Breast epithelium (tissue), 4 donors: ENCODE measurements at places on chromosomes 1 and 21. TPM values are rescaled to one million over a fixed set of nuclear protein-coding genes. Genes with fewer than 3 reads are reported as not detected.

DNA sequence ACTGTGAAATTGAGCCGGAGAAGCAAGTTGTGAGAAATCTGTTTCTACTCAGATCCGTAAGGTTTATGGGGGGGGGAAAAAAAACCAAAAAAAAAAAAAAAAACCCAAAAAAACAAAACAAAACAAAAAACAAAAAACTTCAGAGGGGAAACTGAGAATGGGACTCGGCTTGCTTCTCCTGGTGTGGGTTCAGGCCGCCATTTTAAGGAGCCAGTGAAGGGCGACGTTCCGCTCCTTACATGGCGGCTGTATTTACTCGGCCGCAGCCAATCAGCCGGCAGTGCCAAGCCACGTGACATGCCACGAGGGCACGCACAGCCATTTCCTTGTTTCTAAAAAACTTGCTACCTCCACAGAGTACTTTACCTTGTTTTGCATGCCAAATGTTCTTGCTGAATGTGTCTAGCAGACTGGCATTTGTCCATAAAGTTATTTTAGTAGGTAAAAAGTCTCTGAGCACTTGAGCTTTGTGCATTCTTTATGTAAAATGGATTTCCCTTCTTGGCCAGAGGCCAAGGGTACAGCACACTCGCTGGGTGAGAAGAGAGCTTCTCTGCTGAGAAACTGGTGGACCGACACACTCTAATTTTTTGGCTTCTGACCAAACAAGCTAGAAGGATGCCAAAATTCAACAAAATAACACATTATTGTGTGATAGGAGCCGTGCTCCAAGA lies 101.8 kb downstream of the NFIA start:
- no peaks in the 10 kb centered on the region for H3K27me3 ChIP-seq
- H3K4me3 ChIP-seq: peak overlapping the region; percentile 60
- no peaks in the 10 kb centered on the region for H3K36me3 ChIP-seq
- peak; percentile 96 for DNase-seq
- H3K27ac ChIP-seq: peak overlapping the region; percentile 84
- H3K4me1 ChIP-seq: peaks cover 15% of the 10 kb centered on the region

- H3K4me3 ChIP-seq: no peak overlapping the region
- peaks cover 2% of the 10 kb centered on the region for H3K27me3 ChIP-seq
- no peak overlapping the region for H3K27ac ChIP-seq
- H3K36me3 ChIP-seq: no peaks in the 10 kb centered on the region
- H3K4me1 ChIP-seq: no peaks in the 10 kb centered on the region
- no peak for DNase-seq
Observed at GRCh38 chr1:38746941-38747600, 112.5 kb downstream of the RRAGC start.

DNA sequence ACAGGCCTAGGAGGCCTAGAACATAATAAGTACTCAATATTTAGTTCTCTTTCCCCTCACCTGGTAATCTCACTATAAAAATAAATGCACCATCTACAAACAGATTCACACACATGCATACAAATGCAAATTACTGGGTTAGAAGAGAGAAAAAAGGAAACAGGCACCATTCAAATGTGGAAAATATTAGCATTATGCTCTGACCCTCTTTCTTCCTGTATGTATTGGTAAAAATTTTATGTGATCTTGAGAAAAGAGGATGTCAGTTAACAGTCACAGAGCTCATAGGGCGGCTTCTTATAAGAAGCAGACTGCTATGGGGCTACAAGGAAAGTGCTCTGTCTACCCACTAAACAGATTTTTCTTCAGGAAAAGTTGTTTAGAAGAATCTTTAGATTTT lies 565.4 kb downstream of the LMO4 start:
- no peaks in the 10 kb centered on the region for H3K4me1 ChIP-seq
- no peak overlapping the region for H3K4me3 ChIP-seq
- H3K36me3 ChIP-seq: no peaks in the 10 kb centered on the region
- H3K27ac ChIP-seq: no peak overlapping the region
- no peaks in the 10 kb centered on the region for H3K27me3 ChIP-seq

- no peak for DNase-seq
- H3K4me3 ChIP-seq: no peak overlapping the region
- H3K27ac ChIP-seq: peak overlapping the region; percentile 52
- no peaks in the 10 kb centered on the region for H3K36me3 ChIP-seq
Observed at GRCh38 chr1:201028461-201028889, 5.0 kb upstream of the KIF21B start.

DNA sequence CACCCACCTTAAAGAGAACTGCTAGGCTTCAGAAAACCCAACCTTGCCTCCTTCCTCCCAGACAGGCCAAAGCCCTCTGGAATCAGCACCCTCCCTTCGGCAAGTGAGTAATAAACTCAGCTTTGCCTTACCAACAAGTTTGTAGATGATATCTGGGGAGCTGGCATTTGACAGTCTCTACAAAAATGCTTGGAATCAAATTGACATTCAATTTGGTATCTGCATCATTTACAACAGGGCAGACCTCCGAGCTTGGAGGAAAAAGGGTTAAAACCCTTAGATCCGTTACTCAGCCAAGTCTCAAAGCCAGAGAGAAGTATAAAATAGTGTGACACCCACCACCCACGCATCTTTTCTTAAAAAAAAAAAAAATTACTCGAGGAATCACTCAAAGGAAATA lies 149.3 kb upstream of the EDN2 start:
- no peaks in the 10 kb centered on the region for H3K27me3 ChIP-seq
- no peaks in the 10 kb centered on the region for H3K36me3 ChIP-seq
- no peak overlapping the region for H3K4me3 ChIP-seq
- no peak for DNase-seq

GRCh38 chr1:203271018-203271743 lies 34.1 kb upstream of the BTG2 start:
- H3K36me3 ChIP-seq: no peaks in the 10 kb centered on the region
- no peaks in the 10 kb centered on the region for H3K27me3 ChIP-seq
- H3K4me1 ChIP-seq: no peaks in the 10 kb centered on the region

GRCh38 chr1:198903203-198903602 lies 264.4 kb downstream of the PTPRC start:
- no peaks in the 10 kb centered on the region for H3K4me1 ChIP-seq
- H3K27me3 ChIP-seq: no peaks in the 10 kb centered on the region
- no peaks in the 10 kb centered on the region for H3K36me3 ChIP-seq
- no peak overlapping the region for H3K4me3 ChIP-seq
- H3K27ac ChIP-seq: peak overlapping the region; percentile 5

DNA sequence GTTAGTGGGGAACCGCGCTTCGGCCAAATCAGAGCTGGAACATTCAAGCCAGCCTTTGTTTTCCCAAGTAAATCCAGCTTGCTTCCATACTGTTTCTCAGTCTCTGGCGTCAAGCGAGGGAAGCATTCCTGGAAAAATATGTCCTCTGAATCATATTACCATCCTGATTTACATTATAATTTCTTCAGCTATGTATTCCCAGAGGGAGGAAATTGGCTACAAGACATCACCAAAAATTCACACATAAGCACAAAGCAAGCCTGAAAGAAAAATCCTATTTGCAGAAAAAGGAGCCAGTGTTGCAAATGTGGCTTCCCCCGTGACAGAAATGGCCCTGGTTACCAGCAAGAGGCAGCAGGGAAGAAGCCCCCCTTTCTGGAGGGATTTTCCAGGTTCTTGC lies 233.3 kb downstream of the KCNJ6 start:
- H3K27ac ChIP-seq: no peak overlapping the region
- no peaks in the 10 kb centered on the region for H3K36me3 ChIP-seq
- no peak for DNase-seq
- H3K4me1 ChIP-seq: no peaks in the 10 kb centered on the region
- H3K27me3 ChIP-seq: no peaks in the 10 kb centered on the region

- peaks cover 4% of the 10 kb centered on the region for H3K4me1 ChIP-seq
- H3K4me3 ChIP-seq: no peak overlapping the region
- no peaks in the 10 kb centered on the region for H3K27me3 ChIP-seq
- DNase-seq: no peak
- H3K27ac ChIP-seq: no peak overlapping the region
- H3K36me3 ChIP-seq: no peaks in the 10 kb centered on the region
Observed at GRCh38 chr21:41686664-41687063, 80.2 kb downstream of the RIPK4 start.

DNA sequence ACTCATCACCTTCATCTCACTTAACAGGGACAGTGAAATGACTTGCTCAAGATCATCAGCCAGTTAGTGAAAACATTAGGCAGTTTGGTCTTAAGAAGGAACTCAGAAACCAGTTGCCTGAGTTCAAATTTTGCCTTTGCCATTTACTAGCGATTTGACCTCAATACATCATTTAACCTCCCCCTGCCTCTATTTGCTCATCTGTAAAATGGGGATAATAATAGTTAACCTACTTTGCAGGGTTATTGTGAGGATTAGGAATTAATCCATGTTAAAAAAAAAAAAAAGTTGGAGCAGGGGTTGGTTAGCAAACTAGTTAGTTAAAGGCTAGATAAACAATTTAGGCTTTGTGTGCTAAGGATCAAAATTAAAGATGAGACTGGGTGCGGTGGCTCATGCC lies 10.6 kb upstream of the TACSTD2 start:
- H3K4me3 ChIP-seq: no peak overlapping the region
- H3K4me1 ChIP-seq: peaks cover 5% of the 10 kb centered on the region
- no peaks in the 10 kb centered on the region for H3K36me3 ChIP-seq
- H3K27me3 ChIP-seq: no peaks in the 10 kb centered on the region
- DNase-seq: no peak
- no peak overlapping the region for H3K27ac ChIP-seq

DNA sequence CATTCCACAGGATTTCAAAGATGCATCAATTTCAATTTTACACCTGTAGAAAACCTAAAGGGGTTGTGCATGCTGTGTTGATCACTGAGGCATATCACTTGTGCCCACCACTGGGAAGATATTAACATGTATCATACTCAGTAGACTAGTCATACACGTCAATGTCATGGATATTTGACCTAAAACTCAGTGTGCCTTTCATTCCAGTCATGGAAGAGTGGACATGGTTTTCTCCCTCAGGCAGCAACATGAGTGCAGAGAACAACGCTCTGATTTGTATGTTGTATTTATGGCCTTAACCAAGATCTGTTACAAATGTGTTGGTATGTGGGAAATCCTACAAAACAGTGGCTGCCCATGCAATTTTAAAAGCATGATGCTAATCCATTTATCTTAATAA lies 6.1 kb upstream of the C1orf53 start:
- no peak overlapping the region for H3K27ac ChIP-seq
- no peaks in the 10 kb centered on the region for H3K36me3 ChIP-seq
- H3K27me3 ChIP-seq: no peaks in the 10 kb centered on the region
- H3K4me1 ChIP-seq: no peaks in the 10 kb centered on the region
- no peak for DNase-seq

DNA sequence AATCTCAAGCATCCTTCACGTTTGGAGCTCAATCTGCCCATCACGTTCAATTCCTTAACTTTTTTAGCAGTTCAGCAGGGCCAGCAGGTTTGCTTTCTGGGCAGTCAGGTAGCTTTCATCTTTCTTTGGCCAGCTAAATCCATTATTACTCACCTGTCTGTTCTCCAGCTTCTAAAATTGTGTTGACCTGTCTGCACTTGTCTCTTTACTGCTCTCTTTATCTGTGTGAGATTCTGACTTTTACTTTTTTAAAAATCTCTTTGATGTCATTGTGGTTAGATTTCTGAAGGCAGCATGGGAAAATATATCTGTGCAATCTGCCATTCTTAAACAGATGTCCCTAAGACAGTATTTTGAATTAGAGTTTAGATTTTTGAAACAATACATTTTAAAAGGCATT lies 24.9 kb upstream of the CYYR1 start:
- H3K4me1 ChIP-seq: no peaks in the 10 kb centered on the region
- no peak for DNase-seq
- H3K27ac ChIP-seq: no peak overlapping the region
- H3K27me3 ChIP-seq: no peaks in the 10 kb centered on the region
- H3K4me3 ChIP-seq: no peak overlapping the region

DNA sequence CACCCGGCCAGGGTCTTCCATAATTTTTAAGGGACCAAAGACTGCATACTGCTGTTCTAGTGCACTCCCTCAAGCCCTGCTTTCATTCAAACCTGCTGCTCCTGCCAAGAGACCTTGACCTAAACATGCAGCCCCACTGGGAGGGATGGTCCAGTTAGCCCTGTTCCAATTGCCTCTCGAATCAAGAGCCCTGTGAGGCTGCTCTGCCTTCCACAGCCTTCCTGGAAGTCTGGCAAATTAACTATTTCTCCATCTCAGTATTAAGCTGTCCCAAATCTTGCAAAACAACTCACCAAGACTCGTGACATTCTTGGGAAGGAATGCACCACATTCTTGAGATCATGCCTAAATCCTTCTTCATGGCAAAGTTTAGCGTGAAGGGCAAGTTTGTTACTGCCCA lies 231.3 kb downstream of the C1orf94 start:
- DNase-seq: no peak
- H3K4me3 ChIP-seq: no peak overlapping the region
- H3K36me3 ChIP-seq: no peaks in the 10 kb centered on the region

DNA sequence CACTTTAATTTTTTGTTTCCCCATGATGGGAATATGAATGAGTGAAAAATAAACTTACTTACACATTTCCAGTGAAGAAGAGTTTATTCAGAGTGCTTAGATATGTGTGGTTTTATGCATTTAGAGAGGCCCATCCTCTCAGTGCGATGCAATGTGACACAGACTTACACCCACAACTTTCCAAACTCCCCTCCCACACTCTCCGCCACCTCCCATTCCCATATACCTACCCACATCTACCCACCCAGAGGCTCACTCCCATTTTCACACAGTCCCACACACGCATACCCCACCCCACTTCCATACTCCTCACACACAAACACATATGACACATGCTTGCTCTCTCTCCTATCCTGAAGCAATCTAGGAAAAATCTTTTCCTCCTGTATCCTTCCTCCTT lies 21.9 kb upstream of the KANK4 start:
- H3K36me3 ChIP-seq: no peaks in the 10 kb centered on the region
- H3K4me3 ChIP-seq: no peak overlapping the region
- H3K27me3 ChIP-seq: no peaks in the 10 kb centered on the region
- DNase-seq: no peak
- no peaks in the 10 kb centered on the region for H3K4me1 ChIP-seq
- H3K27ac ChIP-seq: no peak overlapping the region

DNA sequence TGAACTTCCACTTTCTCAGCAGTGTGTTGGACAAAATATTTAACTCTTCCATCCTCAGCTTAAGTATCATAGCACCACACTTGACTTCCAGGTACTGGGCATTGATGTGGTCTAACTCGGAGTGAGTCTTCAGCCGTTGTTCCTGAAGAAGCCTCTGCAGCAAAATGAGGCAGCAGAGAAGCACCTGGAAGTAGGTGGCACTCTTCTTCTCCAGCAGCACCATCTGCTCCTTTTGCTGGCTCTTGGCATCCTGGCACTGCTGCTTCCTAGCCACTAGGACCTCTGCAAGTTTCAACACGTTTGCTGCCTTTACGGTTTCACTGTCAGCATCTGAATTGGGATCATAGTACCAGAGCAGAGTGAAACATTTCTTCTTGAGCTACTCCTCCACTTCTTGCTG lies 162.5 kb upstream of the GORAB start:
- H3K36me3 ChIP-seq: no peaks in the 10 kb centered on the region
- no peaks in the 10 kb centered on the region for H3K4me1 ChIP-seq
- no peak overlapping the region for H3K27ac ChIP-seq
- H3K27me3 ChIP-seq: no peaks in the 10 kb centered on the region
- no peak for DNase-seq

Gene TRIM58
- total RNA-seq: 4.6 TPM

Gene CTBS
- total RNA-seq: 22.9 TPM

Gene KRTAP13-2
- total RNA-seq: not detected

Gene EVA1B
- total RNA-seq: 118 TPM

Gene PADI2
- total RNA-seq: 0.32 TPM

Gene ATAD3C
- 8.5 TPM for total RNA-seq

Gene DMRTA2
- not detected for total RNA-seq
